Neural progenitor cell (in vitro differentiated cells): ENCODE measurements at places on chromosomes 5 and 9.
A peak's percentile ranks its signal among the peaks of the same experiment; 100 is the strongest.

DNA sequence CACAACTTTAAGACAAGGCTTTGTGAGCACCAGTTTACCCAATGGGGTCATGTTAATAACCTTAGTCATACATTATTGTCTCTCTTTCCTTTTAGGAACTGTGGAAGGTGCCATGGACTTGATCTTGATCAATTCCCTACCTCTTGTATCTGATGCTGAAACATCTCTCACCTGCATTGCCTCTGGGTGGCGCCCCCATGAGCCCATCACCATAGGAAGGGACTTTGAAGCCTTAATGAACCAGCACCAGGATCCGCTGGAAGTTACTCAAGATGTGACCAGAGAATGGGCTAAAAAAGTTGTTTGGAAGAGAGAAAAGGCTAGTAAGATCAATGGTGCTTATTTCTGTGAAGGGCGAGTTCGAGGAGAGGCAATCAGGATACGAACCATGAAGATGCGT is 48.7 kb downstream of the TEK start:
- no peak for DNase-seq

GRCh38 chr9:16003785-16004184 is 450.9 kb downstream of the CCDC171 start:
- DNase-seq: peak; percentile 6

GRCh38 chr9:80881320-80881719 is 808.0 kb downstream of the TLE1 start:
- DNase-seq: no peak

DNA sequence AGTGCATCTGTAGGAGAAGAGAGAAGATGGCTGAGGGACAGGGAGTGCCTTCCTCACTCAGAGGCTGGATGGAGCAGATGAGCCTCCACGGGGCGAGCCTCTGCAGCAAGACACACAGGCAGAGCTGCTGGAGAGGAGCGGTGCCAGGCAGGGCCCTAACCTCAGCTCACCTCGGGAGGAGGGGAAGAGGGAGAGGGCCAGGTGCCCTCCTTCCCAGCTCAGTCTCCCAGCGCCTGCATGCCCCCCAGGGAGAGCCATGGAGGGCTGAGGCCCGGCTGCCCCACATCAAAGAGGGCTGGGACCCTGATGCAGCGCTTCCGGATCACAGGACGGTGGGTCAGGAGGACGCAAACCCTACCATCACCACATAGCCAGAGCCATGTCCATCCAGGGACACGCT is 13.6 kb upstream of the SPATA31E1 start:
- no peak for DNase-seq

- DNase-seq: no peak
Measured at GRCh38 chr9:4266602-4267001, 33.3 kb downstream of the GLIS3 start.

GRCh38 chr5:169970911-169971765 is 9.2 kb downstream of the INSYN2B start:
- DNase-seq: no peak

DNA sequence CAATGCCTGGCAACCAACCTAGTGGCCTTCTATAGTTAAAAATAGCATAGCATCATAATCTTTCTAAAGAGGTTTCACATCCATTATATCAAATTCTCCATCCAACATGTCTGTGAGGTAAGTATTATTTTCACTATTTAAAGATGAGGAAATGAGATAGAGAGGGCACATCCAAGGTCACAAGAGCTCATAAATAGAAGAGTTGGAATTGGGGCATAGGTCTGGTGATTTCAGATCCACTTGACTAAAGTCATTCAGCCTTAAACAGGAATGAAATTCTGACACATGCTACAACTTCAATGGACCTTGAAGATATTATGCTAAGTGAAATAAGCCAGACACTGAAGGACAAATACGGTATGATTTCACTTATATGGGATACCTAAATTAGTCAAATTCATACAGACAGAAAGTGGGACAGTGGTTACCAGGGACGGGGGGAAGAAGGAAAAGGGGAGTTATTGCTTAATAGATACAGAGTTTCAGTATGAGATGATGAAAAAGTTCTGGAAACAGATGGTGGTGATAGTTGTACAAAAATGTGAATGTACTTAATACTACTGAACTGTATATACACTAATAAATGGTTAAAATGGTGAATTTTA is 259.6 kb upstream of the NR4A3 start:
- no peak for DNase-seq

- DNase-seq: no peak
Measured at GRCh38 chr5:171571663-171572062, 152.2 kb downstream of the FGF18 start.

DNA sequence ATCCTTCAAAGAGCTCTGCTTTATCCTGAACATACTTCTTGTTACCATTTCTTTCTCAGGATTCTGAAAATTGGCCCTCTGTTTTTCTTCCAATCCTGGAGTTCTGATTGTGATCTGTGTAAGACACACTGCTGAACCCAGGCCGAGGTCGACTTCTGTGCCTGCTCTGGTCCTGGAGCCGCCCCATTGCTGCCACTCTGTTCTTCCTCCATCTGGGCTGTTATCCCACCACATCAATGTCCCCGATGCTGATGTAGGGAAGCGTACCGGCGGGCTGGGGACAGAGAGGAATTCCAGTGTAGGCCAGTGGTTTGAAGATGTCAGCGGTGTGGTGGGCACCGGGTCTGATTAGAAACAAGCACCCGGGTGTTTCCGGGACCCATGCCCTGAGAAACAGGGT is 102.5 kb downstream of the LIFR start:
- no peak for DNase-seq

DNA sequence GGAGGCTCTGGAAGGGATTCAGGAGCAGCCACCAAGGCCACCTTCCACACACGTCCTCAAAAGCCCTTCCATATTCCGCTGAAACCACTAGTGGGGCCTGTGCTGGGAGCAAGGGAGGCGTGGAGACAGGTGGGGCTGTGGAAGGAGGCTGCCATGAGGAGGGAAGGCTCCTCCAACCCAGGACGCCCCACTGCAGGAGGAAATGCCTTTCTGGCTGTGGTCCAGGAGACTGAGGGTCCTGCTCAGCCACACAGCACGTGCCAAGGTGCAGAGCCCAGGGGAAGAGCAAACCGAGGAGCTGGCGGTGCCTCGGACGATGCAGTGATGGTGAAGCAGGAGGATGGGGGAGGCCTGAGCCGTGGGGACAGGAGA is 49.5 kb downstream of the ADAMTS2 start:
- no peak for DNase-seq

- DNase-seq: no peak
Measured at GRCh38 chr9:134301387-134302129, 24.7 kb upstream of the RXRA start.

DNA sequence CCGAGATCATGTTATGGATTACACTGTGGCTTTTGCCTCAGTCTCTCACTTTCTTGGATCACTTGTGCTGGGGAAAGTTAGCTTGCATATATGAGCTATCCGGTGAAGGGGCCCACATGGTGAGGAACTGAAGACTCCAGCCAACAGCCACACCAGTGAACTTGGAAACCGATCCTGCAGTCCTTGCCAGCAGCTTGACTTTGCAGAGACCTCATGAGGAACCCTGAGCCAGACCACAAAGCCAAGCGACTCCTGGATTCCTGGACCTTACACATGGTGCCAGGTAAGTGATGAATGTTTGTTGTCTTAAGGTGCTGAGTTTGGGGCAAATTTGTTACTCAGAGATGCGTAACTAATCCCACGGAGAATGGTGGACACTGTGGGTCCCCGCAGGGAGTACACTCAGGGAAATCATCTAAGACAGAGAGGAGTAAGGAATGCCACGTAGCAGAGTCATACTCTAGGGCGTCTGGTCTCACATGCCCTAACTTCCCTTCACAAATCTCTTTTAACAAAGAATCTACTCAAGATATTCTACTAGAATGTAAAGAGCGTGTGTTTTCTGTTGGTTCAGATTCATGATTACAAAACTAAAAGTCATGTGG is 76.5 kb upstream of the PJA2 start:
- no peak for DNase-seq

GRCh38 chr5:164636456-164636855 is 1131.0 kb downstream of the MAT2B start:
- DNase-seq: no peak

- no peak for DNase-seq
Measured at GRCh38 chr5:111680737-111681413, 76.1 kb downstream of the NREP start.

GRCh38 chr9:132348676-132349075 is 6.1 kb downstream of the SETX start:
- DNase-seq: no peak

DNA sequence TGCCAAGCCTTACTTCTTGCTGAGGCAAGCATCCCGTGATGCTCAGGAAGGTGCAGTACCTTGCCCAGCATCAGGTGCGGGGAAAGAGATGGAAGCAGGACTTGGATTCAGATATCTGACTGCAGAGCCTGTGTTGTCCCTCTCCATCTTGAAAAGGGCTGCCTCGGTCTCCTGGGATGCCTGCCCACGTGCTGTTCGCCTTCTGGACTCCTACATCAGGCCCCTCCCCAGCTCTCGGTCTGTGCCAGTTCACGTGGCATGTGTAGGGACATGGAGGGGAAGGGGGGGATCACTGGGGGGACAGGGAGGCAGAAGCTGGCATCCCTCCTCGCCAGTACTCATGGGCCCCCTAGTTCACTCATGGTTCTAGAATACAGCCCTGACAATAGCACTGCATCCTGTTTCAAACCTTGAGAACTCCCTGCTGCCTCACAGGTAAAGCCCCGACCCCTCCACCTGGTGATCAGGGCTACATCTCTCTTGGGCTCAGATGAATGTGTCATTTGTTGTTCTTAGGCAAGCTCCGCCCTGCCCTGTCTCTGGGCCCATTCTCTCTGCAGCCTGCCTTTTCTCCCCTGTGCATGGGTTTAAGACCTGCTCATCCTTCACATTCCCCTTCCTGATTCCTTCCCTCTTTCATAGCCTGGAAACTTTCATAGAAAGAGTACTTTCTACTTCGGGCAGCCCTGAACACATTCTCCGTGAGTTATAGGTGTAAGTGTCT is 38.9 kb upstream of the SLC25A51 start:
- no peak for DNase-seq

- no peak for DNase-seq
Measured at GRCh38 chr5:81782811-81783210, 31.9 kb upstream of the SSBP2 start.

- no peak for DNase-seq
Measured at GRCh38 chr9:86771941-86772634, 175.2 kb downstream of the GAS1 start.

- DNase-seq: no peak
Measured at GRCh38 chr5:156327296-156327695, 332 bp downstream of the SGCD start.
